ENCODE measurements at places on chromosomes 1 and 21. TPM values are rescaled to one million over a fixed set of nuclear protein-coding genes. Genes with fewer than 3 reads are reported as not detected.
A peak's percentile ranks its signal among the peaks of the same experiment; 100 is the strongest.

ADAMTS5 gene
- total RNA-seq: 14.5 TPM

RNU1-2 gene
- total RNA-seq: not detected

GRCh38 chr1:241330619-241331327 lies 26.2 kb downstream of the RGS7 start:
- DNase-seq: no peak

DNA sequence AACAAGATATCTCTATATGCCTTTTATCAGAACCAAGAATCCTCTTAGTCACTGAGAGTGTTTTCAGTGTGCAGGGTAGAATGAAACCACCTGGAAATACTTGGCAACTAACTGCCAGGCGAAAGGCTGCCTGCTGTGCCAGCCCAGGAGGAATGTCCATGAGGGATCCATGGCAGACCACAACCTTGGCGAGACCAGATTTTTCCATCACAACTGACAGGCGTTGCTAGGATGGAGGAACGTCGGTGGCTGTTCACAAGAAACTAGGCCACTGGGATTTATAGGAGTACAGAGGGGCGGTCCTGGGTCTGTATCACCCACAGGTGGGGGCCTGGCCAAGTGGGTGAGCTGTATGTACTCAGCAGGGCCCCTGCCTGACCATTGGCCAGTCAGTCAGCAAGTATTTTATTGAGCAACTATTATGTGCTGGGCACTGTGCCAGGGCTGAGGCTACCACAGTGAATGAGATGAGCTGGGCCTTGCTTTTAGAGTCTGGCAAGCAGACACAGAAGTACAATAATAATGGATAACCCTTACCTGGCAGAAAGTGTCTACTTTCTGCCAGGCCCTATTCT lies 199.4 kb downstream of the FOXD2 start:
- no peak for DNase-seq

- DNase-seq: peak; percentile 81
Observed at GRCh38 chr1:91166106-91166712, 144.4 kb upstream of the ZNF644 start.

DNA sequence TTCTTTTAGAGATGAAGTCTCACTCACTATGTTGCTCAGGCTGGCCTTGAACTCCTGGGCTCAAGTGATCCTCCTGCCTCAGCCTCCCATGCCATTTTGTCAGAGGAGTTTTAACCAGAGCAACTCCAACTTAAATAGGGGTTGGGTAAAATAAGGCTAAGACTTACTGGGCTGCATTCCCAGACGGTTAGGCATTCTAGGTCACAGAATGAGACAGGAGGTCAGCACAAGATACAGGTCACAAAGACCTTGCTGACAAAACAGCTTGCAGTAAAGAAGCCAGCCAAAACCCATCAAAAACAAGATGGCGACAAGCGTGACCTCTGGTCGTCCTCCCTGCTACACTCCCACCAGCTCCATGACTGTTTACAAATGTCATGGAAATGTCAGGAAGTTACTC lies 5.7 kb upstream of the DNAH14 start:
- DNase-seq: no peak

DNA sequence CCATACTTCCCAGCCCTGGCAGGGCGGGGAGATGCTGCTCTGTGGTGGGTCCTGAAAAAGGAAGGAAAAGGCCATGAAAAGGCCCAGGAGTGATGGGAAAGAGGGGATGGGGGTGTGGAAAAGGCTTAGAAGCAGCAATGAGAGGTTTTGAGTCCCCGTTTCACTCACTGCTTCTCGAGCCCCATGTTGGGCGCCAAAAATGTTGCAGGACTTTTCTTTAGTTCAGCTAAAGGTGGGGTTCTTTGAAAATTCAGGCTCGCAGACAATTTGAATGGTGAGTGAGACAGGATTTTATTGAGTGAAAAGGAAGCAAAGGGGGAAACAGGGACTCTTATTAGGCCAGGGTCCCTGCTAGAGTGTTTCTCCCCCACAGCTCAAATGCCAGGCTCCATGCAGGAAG lies 93.1 kb downstream of the MRPS6 start:
- DNase-seq: no peak

GRCh38 chr1:60889709-60890108 lies 192.7 kb upstream of the NFIA start:
- no peak for DNase-seq

DNA sequence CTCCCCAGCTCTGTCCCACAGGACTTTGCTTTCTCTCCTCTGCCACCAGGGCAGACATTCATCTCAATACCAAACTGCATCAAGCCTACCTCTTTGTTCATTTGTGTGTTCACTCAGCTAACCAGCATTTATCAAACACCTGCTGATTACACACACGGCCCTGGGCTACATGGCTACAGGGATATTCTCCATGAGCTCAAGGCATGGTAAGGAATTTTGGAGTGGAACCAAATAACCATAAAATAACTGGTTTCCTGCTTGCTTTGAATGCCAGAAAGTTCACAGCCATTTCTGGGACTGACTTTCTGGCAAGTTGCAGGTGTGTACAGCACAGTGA lies 54.6 kb downstream of the LDLRAD2 start:
- no peak for DNase-seq

- DNase-seq: no peak
Observed at GRCh38 chr1:214076708-214077065, 88.9 kb downstream of the PROX1 start.

CHIT1 gene
- total RNA-seq: 0.17 TPM

GRCh38 chr1:152906023-152906565 lies 2.3 kb upstream of the IVL start:
- DNase-seq: peak; percentile 80

GRCh38 chr1:158999316-159000069 lies 10.2 kb upstream of the IFI16 start:
- peak; percentile 95 for DNase-seq

- DNase-seq: no peak
Observed at GRCh38 chr1:67290236-67290635, 17.4 kb upstream of the IL12RB2 start.

DNA sequence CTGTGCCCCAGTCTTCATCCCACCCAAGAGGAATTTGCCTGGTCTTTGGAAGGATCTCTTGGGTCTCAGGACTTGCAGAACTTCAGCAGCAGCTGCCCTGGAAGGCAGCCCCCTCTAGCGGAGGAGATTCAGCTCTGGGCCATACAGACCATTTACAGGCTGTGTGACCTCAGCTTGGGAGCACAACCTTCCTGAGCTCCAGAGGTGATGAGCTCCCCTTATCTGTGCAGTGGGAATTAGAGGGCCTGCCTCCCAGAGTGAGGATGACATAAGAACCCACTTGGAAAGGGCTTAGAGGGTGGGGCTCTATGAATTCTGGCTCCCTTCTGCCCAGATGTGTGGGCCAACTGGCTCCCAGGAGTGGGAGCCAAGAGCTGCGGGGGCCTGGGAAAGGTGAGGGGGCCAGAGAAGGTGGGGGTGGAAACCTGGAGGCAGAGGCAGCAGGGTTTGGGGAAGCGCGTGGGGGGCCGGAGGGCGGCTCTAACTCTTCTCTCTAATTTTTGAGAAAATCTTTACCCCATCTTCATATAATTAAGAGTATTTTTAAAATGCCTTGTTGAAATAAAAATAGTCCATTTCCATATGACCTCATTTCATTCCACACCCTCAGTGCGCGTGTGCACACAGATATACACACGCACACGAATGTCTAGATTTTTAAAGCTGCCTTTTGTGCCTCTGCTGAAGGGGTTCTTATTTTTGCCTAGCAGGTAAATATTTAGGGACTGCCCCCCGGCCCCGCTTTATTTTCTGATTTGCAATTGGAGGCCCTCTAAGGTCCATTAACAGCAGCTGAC lies 21.5 kb downstream of the EPHB2 start:
- no peak for DNase-seq

- no peak for DNase-seq
Observed at GRCh38 chr1:89563957-89564604, 39.5 kb downstream of the LRRC8B start.

GRCh38 chr1:205993068-205993467 lies 10.1 kb downstream of the RAB7B start:
- DNase-seq: no peak

- no peak for DNase-seq
Observed at GRCh38 chr1:40014812-40015594, 25.5 kb upstream of the CAP1 start.

DNA sequence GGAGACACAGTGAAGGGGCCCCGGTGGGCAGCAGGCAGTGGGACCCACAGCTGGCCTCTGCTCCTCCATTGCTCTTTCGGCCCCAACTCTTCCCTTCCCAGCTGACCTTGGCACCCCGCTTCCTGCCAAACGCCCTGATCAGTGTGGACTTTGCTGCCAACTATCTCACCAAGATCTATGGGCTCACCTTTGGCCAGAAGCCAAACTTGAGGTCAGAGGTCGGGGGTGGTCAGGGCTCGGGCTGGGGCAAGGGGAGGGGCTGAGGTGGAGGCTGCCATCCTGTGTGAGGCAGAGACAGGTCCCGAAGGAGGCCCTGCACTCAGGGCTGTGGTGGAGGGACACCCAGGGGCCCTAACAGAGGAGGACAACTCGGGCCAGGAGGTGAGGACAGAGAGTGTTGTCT lies 13.7 kb downstream of the PODN start:
- no peak for DNase-seq

GRCh38 chr1:201734786-201735185 lies 94.2 kb upstream of the IPO9 start:
- DNase-seq: no peak

MYBPH gene
- total RNA-seq: not detected

AMY1B gene
- total RNA-seq: not detected

- no peak for DNase-seq
Observed at GRCh38 chr1:162353702-162354101, 23.0 kb downstream of the SPATA46 start.

GRCh38 chr21:24225431-24225830 lies 1381.8 kb downstream of the MRPL39 start:
- DNase-seq: no peak

DNA sequence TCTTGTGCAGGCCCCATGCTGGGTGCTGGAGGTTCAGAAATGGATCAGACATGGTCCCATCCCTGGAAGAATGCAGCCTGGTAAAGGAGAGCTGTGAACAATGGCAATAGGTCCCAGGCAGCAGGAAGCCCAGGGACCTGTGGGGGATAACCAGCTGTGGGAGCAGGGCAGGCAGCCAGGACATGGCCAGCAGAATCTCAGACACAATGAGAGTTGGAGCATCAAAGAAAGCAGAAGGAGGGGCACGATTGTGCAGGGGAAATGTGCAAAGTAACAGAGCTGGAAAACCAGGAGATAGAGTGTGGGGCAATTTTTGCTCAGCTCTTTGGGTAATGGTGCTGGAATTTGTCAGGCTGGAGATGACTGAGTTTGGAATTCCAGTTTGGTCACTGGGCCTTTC lies 44.3 kb downstream of the C8B start:
- no peak for DNase-seq

Data from esophagus muscularis mucosa (tissue), 4 donors.